ENCODE measurements at places on chromosomes 6 and 20.

DNA sequence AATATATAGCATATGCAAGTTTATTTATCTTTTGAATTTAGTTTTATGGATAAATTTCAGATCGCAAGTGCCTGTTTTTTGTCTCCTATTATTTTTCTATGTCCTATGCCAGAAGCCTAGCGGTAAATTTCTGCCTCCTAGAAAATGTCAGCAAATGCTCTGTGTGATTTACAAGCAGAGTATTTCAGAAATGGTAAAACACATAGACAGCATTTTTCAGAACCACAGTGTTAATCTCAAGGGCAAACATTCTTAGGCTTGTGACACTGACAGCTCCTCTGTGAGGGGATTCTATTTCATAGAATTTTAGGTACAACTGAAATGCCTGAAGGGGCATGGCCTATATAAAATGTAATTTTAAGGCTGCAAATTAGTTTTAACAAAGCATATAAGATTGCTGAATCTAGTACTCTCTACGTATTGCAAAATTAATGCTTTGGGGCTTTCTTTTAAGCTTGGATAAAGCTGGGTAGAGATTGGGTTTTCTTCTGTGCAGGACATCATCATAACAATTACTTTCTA is 89.9 kb upstream of the PTCHD4 start:
- DNase-seq, result no peak

GRCh38 chr20:32474009-32474716 is 111.0 kb downstream of the NOL4L start:
- no peak for DNase-seq

- no peak for DNase-seq
Measured at GRCh38 chr6:52568320-52568719, 8.5 kb downstream of the TRAM2 start.

- DNase-seq, result peak; percentile 18
Measured at GRCh38 chr6:5569491-5569890, 308.2 kb downstream of the FARS2 start.

DNA sequence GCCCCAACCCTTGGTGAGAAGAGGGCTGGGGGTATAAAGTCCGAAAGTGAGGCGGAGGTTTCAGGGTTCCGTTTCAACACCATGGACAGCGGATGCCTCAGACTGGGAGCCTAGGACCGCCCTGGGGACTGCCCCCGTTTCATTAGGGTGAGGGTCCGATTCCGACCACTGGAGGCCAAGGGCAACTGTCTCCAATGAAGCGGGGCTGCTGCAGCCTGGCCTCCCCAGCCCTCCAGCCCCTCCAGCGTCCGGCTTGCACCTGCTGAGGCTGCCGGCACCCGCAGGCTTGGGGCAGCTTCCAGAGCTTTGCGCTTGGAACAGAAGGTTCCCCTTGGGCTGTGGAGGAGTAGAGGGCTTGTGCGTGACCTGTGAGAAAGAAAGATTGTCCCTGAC is 39.9 kb downstream of the YTHDF1 start:
- DNase-seq, result no peak

Data from fibroblast of skin of back (primary cell).